ENCODE measurements at places on chromosomes 2 and 18. TPM values are rescaled to one million over a fixed set of nuclear protein-coding genes. Genes with fewer than 3 reads are reported as not detected.

Gene OR6B2
- not detected for total RNA-seq

Gene IL1RN
- total RNA-seq, result 203 TPM

Gene ARID5A
- 191 TPM for total RNA-seq

Gene DOK6
- 2.2 TPM for total RNA-seq

Gene LRATD1
- total RNA-seq, result under 0.01 TPM

Gene TNFAIP6
- 11.1 TPM for total RNA-seq

Gene POTEJ
- total RNA-seq, result not detected

Gene RGPD3
- 1.5 TPM for total RNA-seq

Gene GPAT2
- 1.3 TPM for total RNA-seq

Gene GLI2
- not detected for total RNA-seq

Gene HJURP
- 0.31 TPM for total RNA-seq

Gene REG3G
- not detected for total RNA-seq

Gene DTNB
- total RNA-seq, result 18.3 TPM

Gene NPPC
- total RNA-seq, result not detected

Gene CACNB4
- total RNA-seq, result 0.84 TPM

Gene CNDP1
- total RNA-seq, result not detected

Gene G6PC2
- total RNA-seq, result not detected

Gene RNF181
- 55.9 TPM for total RNA-seq

Gene MAP3K2
- total RNA-seq, result 153 TPM

Gene NCKAP5
- total RNA-seq, result under 0.01 TPM

Gene DOK1
- total RNA-seq, result 2.9 TPM

Gene LIMS4
- 0.10 TPM for total RNA-seq

Gene HSBP1L1
- total RNA-seq, result 18.6 TPM

Gene SETBP1
- total RNA-seq, result 5.0 TPM

Gene GALNT5
- under 0.01 TPM for total RNA-seq

Gene TTN
- total RNA-seq, result 47.6 TPM

Gene FEV
- total RNA-seq, result not detected

Gene POU3F3
- total RNA-seq, result not detected

Gene CFC1
- not detected for total RNA-seq

Gene PLCL1
- 23.4 TPM for total RNA-seq

Gene C2orf80
- not detected for total RNA-seq

Gene RGPD4
- total RNA-seq, result 0.10 TPM

Gene LINC00305
- not detected for total RNA-seq

Gene TIA1
- 57.1 TPM for total RNA-seq

Measured in mononuclear cell (primary cell).